ENCODE measurements at places on chromosomes 11 and 22. TPM values are rescaled to one million over a fixed set of nuclear protein-coding genes. Genes with fewer than 3 reads are reported as not detected.

- no peak for DNase-seq
Measured at GRCh38 chr11:1157341-1157644, 460 bp upstream of the MUC5AC start.

Gene HOATZ
- not detected for total RNA-seq

Gene APOL3
- total RNA-seq: not detected

GRCh38 chr11:2721210-2721916 is 21.6 kb upstream of the KCNQ1OT1 start:
- no peak for DNase-seq

Gene CD3E
- not detected for total RNA-seq

- DNase-seq: no peak
Measured at GRCh38 chr22:38860283-38861169, 11.5 kb downstream of the CBX6 start.

DNA sequence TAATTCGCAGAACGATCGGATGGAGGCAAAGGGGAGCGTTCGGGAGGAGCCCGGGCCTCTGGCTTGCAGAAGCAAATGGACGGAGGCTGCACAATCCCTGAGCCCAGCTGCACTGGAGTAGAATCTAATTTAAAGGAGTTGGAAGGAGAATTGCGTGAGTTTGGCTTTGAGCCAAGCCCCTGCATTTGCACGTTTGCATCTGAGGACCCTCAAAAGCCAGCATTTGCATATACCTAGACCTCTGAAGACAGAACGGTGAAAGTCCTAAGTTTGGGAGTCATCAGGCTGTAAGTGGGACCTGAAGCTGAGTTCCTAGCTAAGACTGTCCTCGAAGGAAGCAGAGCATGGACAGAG is 15.6 kb downstream of the TP53AIP1 start:
- DNase-seq: no peak

DNA sequence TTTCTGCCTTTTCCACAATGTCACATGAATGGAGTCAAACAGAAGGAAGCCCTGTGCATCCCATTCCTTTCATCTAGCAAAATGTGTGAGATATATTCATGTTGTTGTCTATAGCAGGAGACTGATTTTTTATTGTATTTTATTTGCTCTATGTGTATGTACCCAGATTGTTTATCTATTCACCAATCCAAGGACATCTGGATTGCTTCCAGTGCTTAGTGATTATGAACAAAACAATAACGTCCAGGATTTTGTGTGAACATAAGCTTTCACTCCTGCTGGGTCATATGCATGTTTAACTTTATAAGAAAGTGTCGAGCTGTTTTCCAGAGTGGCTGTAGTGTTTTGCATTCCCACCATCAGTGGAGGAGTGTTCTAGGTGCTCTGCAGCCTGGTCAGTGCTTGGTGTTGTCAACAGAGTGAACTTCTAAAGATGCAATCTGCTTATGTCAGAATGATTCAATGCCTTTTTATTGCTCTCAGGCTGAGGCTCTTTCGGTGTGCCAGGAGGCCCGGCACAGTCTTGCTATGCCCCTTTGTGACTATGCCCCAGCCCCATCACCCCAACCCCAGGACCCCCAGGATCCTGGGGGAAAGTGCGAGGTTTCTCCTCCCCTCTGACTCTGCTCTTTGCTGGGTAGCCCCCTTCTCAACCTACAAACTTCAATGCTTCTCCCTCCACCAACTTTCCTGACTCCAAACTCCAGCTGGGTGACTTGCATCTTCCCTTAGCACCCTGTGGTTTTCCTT is 19.9 kb upstream of the SYT13 start:
- DNase-seq: no peak

DNA sequence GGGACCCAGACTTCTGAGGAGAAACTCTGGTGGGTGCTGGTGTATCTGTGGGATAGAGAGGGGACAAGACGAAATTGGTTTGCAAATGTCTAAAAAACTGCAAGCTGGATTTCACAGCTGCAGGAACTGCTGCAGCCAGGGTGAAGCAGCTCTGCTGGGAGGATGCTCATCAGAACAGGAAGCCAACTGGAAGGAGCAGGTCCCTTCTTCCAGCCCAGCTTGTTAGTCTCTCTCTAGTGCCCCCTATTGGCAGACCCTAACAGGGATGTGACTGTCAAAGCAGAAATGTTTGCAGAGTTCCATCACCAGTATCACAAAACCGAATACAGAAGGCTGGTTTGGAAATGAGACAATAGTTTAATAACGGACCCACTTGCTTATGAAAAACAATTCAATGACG is 74.8 kb upstream of the SLC22A12 start:
- no peak for DNase-seq

DNA sequence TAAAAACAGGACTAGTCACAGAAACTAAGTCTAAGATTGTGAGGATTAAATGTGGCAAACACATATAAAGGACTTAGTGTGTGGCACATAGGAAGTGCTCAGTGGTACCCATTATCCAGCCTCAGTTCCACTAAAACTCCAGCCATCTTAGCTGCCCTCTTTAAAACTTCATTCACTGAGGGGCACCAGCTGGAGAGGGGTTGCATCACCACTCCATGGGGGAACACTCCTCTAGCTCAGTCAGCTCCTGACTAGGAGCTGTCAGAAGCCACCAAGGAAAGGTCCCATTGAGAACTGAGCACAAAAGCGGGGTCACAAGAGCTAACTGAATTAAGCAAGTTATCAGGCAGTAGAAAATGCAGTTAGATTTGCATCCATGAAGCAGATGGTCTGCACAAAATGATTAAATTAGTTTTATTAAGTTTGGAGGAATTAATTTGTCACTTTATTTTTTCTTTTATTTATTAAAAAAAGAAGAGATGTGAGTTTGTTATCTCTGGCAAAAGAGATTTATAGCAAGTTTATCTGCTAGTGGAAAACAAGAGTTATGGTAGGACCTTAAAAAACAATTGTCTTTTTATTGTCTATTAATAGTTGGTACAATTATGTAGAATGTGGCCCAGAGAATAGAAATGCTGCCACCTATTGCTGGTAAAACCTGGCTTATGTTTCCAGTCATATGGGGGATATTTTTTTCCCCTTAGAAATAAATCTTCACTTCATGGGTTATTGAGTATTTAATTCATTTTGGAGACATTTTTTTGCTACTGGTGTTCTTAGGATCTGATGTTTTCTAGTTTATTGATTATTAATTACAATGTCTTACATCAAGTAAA is 95.7 kb downstream of the NAV2 start:
- DNase-seq: no peak

DNA sequence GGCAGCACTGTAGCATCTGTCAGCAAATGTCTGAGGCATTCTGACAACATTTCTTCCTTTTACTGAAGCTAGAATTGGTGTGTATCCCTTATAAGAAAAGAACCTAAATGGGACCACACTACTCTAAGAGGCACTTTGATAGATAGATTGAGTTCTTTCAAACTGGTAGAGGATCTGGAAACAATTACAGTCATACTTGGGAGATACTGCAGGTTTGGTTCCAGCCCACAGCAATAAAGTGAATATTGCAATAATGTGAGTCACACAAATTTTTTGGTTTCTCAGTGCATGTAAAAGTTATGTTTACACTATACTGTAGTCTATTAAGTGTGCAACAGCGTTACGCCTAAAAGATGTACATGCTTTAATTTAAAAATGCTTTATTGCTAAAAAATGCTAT is 96.9 kb downstream of the SBF2 start:
- DNase-seq: no peak

GRCh38 chr22:48819961-48820360 is 1007.7 kb downstream of the BRD1 start:
- DNase-seq: no peak

Gene OR52H1
- not detected for total RNA-seq

DNA sequence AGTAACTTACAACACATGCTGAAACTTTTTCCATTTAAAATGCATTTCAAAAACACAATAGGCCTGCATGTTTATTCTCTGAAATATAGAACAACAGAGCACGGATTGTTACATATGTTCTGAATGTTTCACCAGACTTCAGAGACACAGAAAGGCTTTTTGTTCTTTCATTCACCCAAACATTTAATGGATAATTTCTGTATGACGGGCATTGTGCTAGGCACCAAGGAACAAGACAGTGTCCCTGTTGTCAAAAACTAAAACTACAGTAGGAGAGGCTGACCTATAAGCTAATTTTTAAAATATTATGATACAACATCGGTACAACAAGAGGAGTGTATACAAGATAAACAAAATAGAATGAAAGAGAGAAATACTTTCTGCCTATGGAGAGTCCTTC is 81.9 kb upstream of the TEAD1 start:
- no peak for DNase-seq

DNA sequence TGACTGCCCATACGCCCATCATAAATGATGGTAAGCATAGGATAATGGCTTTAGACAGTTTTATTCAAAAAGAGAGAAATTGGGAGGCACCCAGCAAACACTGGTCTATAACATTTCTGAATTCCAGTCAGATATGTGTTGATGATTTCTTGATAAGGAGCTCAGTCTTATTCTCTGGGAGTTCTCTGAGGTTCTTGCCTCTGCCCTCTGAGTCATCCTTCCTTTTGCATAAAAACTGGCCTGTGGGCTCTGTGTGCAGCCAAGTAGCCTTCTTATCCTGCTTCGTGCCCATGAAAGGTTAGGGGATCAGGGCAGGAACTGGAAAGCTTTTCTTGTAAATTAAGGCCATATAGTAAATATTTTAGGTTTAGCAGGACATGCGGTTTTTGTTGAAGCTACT is 48.9 kb downstream of the FAR1 start:
- DNase-seq: no peak

- no peak for DNase-seq
Measured at GRCh38 chr11:36012455-36012854, 68.6 kb downstream of the LDLRAD3 start.

DNA sequence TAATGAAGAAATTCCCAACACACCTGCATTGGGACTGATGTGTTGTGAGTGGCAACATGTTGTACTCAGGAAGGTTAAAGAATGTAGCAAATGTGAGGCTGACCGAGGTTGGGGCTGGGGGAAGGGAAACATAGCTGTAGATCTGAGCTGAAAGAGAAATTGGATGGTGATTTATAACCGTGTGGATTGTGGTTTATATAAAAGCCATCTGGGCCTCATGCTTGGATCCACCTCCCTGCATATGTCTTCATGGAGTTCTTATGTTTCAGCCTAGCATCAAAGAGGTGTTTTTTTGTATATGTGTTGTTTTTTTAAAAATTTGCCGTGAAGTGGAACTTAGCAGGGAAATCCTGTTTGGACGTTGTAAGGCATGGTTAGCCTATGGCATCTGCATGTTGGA is 141.3 kb downstream of the NAV2 start:
- no peak for DNase-seq

Gene TBX1
- 0.28 TPM for total RNA-seq

- no peak for DNase-seq
Measured at GRCh38 chr11:95697614-95698408, 91.8 kb downstream of the FAM76B start.

GRCh38 chr11:130322126-130322525 is 7.4 kb upstream of the ZBTB44 start:
- no peak for DNase-seq

Gene EIF1AD
- 39.9 TPM for total RNA-seq

GRCh38 chr11:46899501-46900025 is 18.8 kb downstream of the LRP4 start:
- DNase-seq: no peak

DNA sequence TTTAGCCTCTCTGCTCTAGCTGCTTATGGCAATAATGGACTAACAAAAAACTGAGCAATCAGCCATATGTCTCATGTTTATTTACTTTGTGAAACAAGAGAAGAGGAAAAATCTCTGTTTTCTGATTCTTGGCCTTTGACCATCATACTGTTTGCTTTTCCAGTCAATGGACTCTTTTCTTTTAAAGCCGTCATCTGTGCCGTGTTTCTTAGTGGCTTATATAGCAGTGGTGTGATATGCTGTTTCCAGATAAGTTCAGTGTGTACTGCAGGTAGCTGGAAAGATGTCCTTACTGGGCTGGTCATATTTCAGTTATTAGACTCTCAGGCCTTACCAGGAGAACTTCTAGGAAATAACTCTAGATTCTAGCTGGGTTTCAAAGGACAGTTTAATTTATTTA is 33.6 kb upstream of the TECTA start:
- no peak for DNase-seq

- DNase-seq: no peak
Measured at GRCh38 chr11:70532731-70533130, 134.4 kb downstream of the CTTN start.

- DNase-seq: no peak
Measured at GRCh38 chr11:112160091-112160848, 3.6 kb downstream of the IL18 start.

Gene KLHDC7B
- total RNA-seq: not detected

DNA sequence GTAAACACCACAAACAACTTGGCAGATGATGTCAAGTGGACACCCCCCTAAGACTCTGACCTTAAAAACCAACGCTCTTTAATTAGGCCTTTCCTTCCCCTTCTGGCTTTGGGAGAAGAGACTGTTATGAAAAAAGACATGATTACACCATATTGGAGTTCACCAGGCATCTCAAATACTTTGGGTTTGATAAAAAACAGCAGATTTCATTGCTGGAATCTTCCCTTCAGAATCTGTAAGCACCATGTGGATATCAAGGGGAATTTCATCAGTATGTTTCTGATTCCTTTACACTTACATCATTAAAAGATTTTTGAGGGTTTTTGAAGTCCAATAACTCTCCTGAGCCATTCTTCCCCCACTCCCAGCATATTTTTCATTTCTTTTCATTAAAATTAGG is 85.6 kb downstream of the KIRREL3 start:
- no peak for DNase-seq
